GM04504 (cell line): ENCODE measurements at places on chromosomes 5 and 9.
A peak's percentile ranks its signal among the peaks of the same experiment; 100 is the strongest.

DNA sequence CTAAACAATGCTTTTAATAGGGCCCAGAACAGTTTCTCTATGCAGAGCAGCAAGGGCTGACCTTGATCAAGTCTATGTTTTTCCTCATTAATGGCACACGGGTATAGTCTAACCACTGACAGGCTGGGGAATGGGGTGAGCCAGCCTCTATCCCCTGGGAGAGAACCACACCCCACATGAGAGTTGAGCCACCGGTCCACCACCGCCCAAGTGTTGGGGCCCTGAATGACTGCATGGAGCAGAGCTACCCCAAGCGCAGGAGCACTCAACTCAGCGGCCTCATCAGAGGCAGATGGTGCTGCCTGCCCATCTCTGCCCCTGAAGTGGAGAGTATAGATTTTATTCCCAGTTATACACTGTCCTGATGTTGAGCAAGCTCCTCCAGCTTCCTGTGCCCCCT, 247.9 kb upstream of the IRX1 start:
- no peak for DNase-seq

- DNase-seq: no peak
Observed at GRCh38 chr5:173477345-173478040, 139.0 kb downstream of the BOD1 start.

DNA sequence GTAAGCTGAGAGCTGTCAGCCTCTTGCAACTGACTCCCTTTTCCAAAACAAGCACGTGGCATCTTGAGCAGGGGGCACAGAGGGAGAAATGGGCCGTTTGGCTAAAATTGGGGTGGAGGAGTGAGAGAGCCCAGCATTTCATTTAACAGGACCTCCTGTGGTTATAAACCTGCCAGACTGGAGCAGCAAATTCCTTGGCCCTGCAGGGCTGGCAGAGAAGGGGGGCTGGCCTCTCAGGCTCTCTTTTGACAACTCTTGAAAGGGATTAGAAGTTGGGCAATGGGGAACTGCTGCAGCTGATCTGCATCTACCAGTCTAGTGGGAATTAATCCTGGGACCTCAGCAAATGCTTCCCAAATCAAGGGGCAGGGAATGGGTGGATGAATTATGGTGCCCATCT, 7.2 kb upstream of the POU4F3 start:
- no peak for DNase-seq

- no peak for DNase-seq
Observed at GRCh38 chr5:74950836-74951515, 84.8 kb upstream of the FAM169A start.

DNA sequence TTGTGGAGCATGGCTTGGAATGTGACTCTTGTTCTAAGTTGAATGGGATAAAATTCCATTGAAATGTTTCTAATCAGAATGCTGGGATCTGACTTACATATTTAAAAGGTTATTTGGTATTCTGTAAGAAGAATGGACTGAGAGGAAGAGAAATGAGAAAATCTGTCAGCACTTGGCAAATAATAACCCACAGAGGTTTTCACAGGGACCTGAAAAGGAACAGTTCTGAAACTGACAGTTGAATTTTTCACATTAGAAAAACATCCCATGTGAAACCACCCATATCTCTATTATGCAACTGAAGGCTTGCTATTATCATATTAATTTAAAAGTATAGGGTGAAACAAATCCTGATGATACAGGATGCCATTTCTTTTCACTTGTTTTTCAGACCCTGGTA, 302.7 kb downstream of the EPB41L4A start:
- no peak for DNase-seq

DNA sequence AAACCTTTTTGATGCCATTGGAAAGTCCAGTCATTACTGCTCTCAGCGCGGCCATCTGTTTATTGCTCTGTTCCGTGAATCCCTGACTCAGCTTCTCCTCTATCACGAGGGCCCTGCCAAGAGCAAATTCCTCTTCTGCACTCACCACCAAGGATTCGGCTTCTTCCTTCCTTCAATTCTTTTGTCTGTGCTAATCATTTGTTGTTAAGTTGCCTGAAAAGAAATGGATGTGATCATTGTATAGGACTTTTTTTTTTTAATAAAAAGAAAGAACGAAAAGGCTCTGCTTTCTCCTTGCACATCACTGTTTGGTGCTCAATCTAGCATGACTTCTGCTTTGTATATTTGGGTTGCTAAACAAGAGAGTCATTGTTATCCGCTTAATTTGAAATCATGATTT, 128.7 kb upstream of the PIK3R1 start:
- peak; percentile 71 for DNase-seq

DNA sequence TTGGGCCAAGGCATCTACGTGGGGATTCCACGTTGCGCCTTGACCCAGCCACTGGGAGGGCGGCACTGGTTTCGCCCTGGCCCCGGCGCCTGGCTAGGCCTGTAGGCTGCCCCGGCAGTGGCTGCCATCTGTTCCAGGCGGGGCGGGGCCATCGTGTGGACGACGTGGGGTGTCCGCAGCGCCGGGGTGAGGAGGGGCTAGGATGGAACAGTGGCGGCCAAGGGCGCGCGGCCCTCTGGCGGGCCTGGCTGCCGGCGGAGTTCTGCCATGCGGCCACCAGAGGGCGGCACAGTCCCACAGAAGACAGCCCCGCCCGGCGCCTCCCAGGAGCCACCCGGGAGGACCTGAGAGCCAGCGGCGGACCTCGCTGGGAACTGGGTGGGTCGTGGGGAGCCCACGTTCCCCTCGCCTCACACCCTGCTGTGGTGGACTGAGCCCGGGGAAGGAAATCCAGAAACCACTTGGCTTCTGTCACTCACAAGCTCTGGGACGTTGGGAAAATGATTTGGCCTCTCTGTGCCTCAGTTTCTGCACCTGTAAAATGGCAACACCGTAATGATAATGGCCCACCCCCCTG, 22.6 kb upstream of the RAPGEF1 start:
- DNase-seq: peak; percentile 19

DNA sequence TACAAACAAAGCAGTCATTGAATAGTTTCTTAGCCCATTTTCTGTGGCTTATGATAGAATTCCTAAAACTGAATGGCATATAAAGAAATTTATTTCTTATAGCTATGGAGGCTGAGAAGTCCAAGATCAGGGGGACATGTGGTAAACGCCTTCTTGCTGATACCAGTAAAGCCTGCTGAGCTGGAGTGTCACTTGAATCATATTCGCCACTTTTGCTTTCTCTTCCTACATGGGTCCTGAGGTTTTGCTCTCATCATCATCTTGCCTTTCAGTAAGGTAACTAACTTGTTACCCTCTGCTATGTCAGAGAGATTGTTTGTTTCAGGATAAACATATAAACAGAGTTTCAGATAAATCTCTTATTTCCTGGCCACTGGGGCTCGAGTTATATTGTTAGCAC, 203.3 kb upstream of the DMRT1 start:
- no peak for DNase-seq

- DNase-seq: no peak
Observed at GRCh38 chr9:107394264-107394663, 95.3 kb downstream of the KLF4 start.

DNA sequence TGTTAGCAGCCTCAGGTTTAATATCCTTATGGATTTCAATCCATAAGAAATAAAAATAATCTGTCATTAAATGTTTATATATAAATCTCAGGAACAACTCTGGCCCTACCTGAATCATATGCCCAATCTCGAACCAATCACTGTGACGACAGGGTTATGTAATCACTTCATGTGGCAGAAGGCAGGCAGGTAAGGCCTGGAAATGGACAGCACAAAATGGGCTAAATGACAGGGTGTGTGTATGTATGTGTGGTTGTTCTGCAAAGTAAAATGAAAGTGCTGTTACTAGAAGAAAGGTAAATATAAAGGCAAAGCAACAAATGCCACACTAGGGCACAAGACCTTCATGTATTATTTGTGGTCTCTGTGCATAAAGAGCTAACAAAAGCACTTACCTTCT, 19.6 kb downstream of the ANKDD1B start:
- no peak for DNase-seq
